ENCODE measurements at places on chromosomes 6 and 20.

GRCh38 chr6:137652961-137653705 lies 158.9 kb upstream of the OLIG3 start:
- DNase-seq, result no peak

DNA sequence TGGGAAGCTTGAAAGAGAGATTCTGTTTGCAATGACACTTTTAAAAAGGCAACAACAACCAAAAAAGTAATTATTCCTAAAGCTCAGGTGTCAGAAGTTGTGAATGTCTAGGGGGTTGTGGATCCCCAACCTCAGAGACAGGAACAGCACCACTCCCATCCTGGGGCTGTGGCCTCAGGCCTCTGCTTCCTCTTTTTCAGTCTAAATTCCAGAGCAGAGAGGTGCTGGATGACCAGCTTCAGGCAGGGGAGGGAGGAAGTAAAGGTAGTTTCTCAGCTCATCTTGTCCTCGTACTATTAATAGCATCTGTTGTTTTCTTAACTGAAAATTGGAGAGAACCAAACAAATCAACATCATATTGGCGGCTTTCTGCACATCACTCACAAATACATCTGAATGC lies 8.3 kb downstream of the NT5E start:
- DNase-seq, result no peak

GRCh38 chr6:95670011-95670463 lies 92.7 kb downstream of the MANEA start:
- DNase-seq, result no peak

- peak; percentile 52 for DNase-seq
These were observed 20.8 kb upstream of the HCK start for GRCh38 chr20:32031007-32031958.

DNA sequence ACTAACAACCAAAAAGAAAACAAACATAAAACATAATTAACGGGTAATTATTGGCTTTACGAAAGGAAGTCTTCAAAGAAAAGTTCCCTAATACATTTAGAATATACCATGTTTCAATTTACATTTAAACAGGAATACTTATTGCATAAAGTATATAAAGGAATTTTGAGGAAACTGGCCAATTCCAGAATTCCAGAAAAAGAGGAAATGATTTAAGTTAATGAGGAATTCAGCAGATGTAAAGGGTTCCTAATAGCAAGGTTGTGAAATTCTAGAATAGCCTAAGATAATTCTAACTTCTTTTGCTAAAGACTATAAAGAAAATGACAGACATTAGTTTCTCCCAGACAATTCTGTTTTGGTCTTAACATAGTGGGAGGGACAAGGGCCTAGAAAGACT lies 35.0 kb downstream of the DTNBP1 start:
- no peak for DNase-seq

DNA sequence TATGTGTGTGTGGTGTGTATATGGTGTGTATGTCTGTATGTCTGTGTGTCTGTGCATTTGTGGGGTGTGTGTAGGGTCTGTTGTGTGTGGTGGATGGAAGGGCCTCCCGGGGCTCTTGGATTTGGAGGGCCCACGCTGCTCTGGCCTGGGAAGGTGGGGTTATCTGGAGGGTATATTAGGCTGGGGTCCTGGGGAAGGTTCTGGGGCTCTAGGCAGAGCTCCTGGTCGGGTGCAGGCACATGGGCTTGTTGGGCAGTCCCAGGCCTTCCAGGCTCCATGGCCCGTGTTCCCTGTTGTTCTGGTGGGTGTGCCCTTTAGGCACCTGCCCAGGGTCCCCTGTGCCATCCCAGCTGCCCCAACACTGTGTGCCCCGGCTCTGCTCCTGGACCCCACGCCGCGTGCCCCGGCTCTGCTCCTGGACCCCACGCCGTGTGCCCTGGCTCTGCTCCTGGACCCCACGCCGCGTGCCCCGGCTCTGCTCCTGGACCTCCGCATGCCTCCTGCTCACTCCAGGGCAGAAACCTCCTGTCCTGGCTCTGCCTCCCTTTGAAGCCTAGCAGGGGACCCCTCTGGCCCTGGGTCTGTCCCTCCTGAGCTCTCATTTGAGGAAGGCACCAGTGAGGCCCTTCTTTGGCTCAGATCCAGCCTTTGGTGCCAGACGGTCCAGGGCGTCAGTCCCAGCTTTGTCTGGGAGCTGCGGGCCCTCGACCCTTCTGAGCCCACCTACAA lies 10.2 kb upstream of the MYT1 start:
- DNase-seq, result no peak
